Activated CD8-positive, alpha-beta T cell treated with anti-CD3 and anti-CD28 coated beads, Interleukin-2, amount 10 ng/mL, durations not matched to agents 7 days and 5 days (primary cell): ENCODE measurements at places on chromosomes 7 and 10. TPM values are rescaled to one million over a fixed set of nuclear protein-coding genes. Genes with fewer than 3 reads are reported as not detected.

The SPDYE16 gene
- total RNA-seq = 0.16 TPM

- DNase-seq = no peak
These were observed 23.3 kb downstream of the INHBA start for GRCh38 chr7:41679566-41679965.

The CTAGE15 gene
- total RNA-seq = 0.87 TPM

The HACD1 gene
- 1.1 TPM for total RNA-seq

DNA sequence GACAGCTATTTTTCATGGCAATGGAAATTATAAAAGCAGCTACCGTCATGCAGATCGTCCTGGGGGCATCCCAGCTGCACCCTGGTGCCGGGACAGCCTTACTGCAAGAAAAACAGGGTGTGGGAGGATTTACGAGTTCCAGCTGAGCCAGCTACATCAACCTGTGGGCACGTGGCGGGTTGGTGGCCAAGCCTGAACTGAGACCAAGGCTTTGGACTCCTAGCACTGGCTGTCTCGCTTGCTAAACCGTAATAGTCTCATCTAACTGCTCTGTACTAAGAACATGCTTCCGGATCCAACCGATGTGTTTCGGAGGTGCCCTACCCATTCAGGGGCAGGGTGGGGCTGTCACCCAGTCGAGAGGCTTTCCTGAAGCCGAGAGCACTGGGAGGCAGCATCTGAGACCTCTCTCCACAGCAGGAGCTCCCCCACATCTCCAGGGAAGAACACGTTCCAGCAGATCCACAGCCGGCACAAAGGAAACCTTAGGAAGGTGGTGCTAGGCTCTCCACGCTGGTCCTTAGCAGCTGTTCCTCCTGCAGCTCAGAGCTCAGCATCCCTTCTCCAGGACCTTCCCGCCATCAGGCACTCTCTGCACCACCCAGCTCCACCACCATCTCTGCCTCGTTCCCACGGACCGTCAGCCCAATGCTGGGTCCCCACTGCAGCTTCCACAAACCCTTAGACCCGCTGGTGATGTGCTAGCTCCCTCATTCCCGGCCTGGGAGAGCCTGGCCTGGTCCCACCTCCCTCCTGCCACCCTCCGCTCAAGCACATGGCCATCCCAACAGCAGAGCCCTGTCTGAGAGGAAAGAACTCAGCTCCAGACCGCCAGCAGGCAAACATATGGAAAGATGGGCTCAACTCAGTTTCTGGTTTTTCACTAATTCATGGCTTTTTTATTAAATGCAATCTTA lies 158.5 kb downstream of the PTPRN2 start:
- no peak for DNase-seq

The VSTM4 gene
- not detected for total RNA-seq

GRCh38 chr10:12465385-12466136 lies 116.2 kb downstream of the CAMK1D start:
- DNase-seq = no peak

DNA sequence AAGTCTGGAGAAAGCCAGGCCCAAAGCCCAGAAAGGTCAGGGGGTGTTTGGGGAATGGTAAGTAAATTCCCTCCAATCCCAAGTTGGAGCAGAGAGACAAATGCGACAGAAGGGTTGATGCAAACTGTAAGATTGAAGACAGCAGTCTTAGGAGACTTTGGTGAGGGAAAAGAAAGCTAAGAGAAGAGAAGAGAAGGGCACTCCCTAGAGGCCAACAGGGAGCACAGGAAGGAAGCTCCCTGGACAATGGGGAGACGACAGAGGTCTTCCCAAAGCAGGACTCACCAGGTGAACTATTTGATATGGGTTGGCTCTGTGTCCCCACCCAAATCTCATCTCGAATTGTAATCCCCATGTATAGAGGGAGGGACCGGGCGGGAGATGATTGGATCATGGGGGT lies 151.5 kb downstream of the KIF20B start:
- no peak for DNase-seq

The AKR1C4 gene
- total RNA-seq = not detected

GRCh38 chr10:81865581-81865980 lies 9.4 kb upstream of the NRG3 start:
- no peak for DNase-seq

- no peak for DNase-seq
These were observed 199.8 kb downstream of the MAD1L1 start for GRCh38 chr7:2032876-2033407.

GRCh38 chr10:70615784-70616522 lies 13.4 kb upstream of the PRF1 start:
- no peak for DNase-seq

DNA sequence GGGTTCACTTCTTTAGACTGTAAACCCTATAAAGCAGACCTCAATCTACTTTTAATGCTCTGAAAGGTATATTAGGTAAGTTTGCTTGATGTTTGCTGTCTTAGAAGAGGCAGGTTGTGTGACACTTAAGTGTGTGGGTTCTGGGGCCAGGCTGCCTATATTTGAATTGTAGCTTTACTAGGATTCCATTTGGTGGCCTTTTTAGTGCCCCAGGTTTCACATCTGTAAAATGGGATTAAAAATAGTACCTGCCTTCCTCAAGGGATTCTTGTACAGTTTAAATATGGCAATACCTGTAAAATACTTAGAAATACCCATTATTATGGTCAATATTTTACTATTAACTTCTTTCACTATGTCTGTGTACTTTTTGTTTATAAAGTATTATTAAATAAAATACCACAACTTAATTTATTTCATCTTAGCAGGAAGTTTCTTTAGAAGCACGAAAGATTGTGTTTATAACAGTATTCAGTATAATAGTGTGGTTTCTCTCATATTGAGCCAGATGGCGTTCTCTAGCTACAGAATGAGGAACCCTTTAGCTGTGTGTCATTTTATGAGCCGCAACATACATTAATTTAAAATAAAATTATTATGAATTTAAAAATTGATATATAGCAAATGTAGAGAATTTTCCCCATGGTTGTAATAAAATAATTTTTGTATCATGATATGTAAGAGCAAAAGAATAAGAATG lies 94.2 kb downstream of the CDK14 start:
- no peak for DNase-seq

GRCh38 chr10:660970-661596 lies 28.4 kb downstream of the DIP2C start:
- no peak for DNase-seq

The C10orf53 gene
- not detected for total RNA-seq

- no peak for DNase-seq
These were observed 59.1 kb upstream of the SMNDC1 start for GRCh38 chr10:110363572-110364411.

DNA sequence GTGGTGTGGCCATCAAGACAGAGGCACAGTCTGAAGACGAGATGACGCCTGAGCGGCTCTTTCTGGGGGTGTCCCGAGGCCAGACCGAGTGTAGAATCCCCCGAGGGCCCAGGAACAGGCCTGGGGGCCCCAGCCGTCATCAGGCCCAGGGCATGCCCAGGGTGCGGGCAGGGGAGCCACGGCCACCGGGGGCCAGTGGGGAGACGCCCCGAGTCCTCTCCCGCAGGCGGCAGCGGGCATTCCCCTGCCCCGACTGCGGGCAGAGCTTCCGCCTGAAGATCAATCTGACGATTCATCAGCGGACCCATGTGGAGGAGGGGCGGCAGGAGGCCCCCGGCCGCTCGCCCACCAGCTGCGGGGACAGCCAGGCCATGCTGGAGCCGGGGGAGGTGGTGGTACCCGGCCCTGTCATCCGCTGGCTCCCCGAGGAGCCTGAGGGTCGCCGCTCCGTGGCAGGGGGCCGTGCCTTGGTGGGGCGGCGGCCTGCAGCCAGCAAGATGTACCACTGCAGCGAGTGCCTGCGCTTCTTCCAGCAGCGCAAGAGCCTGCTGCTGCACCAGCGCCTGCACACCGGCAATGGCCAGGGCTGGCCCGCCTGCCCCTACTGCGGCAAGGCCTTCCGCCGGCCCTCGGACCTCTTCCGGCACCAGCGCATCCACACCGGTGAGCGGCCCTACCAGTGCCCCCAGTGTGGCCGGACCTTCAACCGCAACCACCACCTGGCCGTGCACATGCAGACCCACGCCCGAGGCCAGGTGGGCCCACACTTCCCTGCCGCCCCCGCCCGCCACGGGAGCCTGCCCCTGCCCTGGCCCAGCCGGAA lies 19.7 kb downstream of the ZNF783 start:
- no peak for DNase-seq
